ENCODE measurements at places on chromosomes 5 and 9.
A peak's percentile ranks its signal among the peaks of the same experiment; 100 is the strongest.

GRCh38 chr9:91217388-91217787 lies 144.3 kb downstream of the AUH start:
- DNase-seq, result no peak

DNA sequence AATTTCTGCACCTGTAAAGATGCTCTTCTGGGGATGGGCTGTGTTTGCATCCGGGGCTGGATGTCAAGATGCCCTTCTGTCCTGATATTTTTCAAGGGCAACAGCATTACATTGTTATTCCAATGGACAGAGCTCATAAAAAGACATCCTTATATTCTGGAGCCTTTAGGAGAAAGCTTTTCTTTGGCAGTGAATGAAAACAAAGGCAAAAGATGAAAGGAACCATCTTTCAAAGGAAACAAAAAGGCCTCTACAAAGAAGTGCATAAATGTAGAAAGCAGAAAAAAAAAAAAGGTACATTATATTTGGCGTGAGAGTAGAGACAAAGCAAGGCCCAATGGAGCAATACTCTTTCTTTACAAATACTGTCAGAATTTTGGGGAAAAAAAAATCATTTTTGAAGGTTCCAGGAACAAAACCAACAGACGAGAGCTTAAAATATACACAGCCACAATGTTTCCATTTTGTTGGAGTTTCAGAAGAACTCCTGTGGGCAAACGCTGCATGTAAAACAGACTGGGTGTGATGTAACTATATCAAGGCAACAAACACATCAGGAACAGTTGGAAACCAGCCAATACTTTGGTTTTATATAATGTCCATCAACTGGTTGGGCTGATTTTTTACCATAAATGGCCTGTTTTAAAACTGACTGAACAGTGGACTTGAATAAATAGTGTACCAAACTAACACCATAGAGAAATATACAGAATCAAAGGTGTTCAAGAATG lies 885.6 kb upstream of the DMAC1 start:
- peak; percentile 30 for DNase-seq

DNA sequence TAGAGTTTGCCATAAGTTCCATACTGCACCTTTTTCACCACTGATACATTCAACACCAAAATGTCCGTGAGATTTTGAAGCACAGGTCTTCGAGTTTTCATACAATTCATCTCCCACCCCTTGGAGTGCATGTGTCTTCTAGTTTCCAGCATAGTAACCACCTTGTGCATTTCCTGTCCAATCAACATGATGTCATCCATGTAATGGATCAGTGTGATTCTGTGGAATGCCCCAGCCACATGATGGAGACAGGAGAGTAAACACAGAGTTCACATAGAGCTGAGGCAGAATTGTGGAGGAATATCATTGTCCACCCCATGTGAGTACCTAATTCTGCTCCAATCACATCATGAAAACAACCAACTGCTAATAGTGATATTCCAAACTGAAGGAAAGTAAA lies 441.5 kb upstream of the CDH6 start:
- no peak for DNase-seq

- no peak for DNase-seq
These were observed 1.6 kb upstream of the SPATA9 start for GRCh38 chr5:95684361-95684760.

GRCh38 chr5:39099831-39100230 lies 25.6 kb upstream of the RICTOR start:
- DNase-seq, result no peak

DNA sequence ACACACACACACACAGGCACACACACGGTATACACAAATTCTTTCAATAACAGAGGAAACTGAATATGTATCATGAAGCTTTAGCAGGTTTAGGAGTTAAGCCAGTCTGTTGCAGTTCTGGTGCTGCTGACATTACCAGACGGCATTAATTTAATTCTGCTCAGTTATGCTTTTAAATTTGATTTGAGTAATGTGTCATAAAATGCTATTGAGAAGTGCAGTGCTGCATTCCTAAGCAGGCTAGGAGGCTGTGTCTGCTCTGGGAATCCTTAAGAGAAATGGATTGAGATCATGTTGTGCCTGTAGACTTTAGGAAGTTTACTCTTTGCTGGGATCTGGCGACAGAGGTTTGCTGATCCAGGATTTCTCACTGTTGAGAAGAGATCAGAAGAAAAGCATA lies 733.8 kb downstream of the BRINP1 start:
- peak; percentile 2 for DNase-seq

DNA sequence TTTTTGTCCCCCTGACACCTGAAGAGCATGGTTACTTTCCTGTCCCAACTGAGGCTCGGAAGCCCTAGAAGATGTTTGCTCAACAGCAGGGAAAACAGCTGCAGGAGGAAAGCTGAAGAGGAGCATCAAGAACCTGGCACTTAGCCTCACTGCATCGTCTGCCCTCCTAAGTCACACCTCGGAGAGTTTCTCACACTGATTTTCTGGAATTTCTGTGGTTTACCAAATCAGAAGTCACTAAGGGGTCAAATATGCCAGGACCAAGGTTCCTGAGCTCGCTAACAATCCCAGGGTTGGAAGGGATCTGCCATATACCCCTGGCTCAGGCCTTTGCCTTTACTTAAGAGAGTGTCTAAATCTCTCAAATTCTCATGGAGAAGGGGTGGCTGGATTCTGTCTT lies 5.3 kb downstream of the IL12B start:
- DNase-seq, result no peak

DNA sequence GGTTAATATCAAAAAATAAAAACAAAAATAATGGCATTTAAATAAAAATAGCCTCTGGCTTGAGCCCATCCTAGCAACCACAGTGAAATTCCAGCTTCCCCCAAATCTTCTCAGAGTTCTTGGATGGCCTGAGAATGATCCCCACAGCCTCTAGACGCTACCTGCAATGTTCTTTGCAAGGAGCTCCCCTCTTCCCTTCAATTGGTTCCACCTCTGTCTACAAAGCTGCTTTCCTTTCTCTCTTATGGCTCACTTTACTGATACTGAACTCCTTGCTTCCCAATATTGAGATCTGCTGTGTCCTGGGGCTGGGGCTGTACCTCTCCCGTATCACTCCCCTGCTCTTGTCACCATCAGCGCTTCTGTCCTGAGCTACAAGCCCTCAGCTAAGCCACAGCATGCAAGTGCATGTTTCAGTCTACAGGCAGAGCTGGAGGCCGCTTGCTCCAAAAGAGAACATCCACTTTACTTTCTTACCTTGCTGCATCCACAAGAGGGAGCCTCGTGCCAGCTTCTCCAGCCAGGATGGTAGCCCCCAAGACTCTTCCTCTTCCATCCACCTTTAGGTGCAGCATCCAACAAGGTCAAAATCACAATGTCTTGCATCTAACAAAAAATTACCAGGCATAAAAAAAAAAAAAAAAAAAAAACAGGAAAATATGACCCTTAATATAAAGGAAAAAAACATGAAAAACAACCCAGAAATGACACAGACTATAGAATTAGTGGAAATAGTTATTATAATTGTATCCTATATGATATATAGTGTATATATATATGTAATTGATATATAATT lies 57.4 kb upstream of the PRSS3 start:
- peak; percentile 61 for DNase-seq

DNA sequence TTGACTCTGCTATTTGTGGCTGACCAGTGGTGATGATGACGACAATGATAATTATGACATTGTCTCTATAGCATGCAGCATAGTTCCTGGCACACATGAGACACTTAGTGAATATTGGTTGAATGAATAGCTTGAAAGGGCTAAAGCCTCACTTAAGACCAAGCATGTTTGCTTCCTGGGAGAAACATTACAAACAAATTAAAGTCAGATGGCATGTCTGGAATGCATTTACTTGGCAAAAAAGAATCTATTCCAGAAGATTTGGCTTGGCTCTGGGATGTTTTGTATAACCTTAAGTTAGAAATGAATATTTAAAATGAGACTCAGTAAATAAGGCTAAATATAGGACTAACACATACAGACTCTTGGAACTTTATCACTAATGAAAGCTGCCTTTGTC lies 21.6 kb downstream of the GAS1 start:
- DNase-seq, result peak; percentile 94

- peak; percentile 29 for DNase-seq
These were observed 67.9 kb downstream of the KIAA1958 start for GRCh38 chr9:112554516-112554915.

GRCh38 chr9:127360829-127361228 lies 36.1 kb upstream of the SLC2A8 start:
- peak; percentile 43 for DNase-seq

DNA sequence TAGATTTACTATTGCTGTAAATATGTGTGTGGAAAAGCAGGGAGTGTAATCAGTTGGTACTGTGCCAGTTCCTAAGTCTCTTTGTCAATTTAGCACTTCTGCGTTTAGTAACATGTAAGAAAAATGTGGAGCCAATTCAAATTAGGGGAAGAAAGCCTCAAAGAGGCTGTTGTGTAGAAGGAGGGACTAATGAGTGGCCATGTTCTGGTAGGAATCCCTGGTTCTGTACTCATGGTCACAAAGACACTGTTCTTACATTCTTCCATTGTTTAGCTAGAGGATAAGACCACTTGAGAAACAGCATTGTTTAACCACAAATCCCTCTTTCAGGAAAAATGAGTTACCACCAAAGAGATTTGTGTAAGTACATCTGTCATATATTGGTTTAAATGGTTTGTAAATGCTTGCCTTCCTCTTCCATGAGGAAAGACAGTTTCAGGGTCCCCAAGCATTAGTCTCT lies 14.9 kb downstream of the ARHGEF28 start:
- peak; percentile 56 for DNase-seq

- DNase-seq, result peak; percentile 45
These were observed 109.9 kb downstream of the EDIL3 start for GRCh38 chr5:84274585-84275468.

GRCh38 chr9:88388886-88389605 lies 802 bp downstream of the SPIN1 start:
- DNase-seq, result peak; percentile 75
